GM12878 (cell line): ENCODE measurements at places on chromosomes 3 and 15. TPM values are rescaled to one million over a fixed set of nuclear protein-coding genes. Genes with fewer than 3 reads are reported as not detected.

GRCh38 chr3:65831733-65832425 is 206.8 kb downstream of the MAGI1 start:
- no peak for DNase-seq

- no peak for DNase-seq
Observed at GRCh38 chr3:152192050-152192449, 76.7 kb upstream of the MBNL1 start.

DNA sequence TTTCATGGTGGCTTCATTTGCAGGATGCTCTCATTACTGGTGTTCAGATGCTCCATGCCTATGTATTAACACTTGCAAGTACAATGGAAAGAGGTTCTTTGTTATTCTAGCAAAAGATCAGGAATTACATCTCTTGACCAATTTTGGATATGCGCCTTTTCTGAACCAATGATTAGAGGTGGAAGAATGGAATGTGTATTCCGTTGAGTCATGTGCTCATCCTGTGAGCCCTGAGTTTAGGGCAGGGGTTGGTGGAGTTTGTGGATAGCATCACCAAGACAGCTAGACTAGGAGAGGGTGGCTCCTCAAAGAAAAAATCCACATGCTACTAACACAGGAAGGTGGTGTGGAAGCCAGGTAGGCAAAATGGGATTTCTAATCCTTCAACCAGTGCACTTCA is 80.7 kb upstream of the SLC25A26 start:
- DNase-seq, result no peak

DNA sequence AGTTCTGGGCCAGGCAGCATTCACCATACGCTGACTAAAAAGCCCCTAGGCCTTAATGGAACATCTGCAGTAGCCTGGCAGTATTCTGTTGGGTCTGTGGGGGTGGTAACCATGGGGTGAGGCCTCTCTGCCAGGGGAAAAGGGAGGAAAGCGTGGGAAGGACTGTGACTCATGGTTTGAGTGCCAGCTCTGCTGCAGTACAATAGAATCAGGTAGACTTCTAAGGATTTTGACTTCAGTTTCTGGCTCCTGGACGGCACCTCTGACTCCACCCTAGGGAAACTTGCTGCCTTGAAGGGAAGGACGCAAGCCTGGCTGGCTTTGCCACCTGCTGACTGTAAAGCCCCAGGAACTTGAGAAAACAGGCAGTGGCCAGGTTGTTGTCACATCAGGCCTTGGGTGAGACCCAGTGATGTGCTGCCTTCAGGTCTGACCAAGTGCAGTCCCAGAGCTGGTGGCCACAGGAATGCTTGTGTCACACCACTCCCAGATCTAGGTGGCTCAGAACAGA is 148.6 kb downstream of the SUCNR1 start:
- DNase-seq, result peak; percentile 13

GRCh38 chr3:14467814-14468620 is 65.6 kb downstream of the SLC6A6 start:
- DNase-seq, result no peak

- DNase-seq, result no peak
Observed at GRCh38 chr3:25587094-25587493, 77.6 kb downstream of the TOP2B start.

Gene PTX3
- not detected in 2 replicates for total RNA-seq

DNA sequence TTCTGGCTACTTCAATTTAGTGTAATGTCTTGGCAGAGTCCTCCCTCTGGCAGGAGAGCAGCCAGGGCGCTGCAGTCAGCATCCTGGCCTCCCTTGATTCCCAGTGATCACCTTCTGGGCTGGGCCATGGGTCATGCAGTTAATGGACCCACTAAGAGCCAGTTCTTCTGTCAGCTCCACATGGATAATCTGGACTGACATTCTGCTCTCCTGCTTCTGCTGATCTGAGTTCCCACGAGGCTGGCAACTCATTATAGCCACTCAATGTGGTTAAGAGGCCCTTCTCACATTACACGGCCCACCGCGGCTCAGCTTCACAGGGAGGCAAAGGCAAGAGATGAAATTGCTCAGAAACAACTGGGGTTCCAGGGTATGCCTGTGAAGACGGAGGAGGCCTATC is 94.0 kb downstream of the WDR76 start:
- no peak for DNase-seq

DNA sequence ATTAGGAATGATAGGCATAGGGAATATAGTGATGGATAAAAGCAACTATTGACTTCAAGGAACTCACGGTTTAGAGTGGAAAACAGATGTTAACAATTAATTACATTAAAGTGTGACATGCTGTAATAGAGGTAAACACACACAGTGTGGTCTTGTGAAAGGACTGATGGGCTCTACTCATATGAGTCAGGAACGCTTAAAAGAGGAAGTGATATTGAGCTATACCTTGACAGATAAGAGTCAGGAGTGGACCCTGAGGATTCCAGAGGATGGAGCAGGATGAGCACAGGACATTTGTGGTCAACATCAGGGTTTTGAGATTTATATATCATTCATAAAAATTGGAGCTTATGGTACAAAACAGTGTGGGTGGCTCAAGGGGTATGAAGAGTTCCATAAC is 11.0 kb downstream of the EXOG start:
- peak; percentile 33 for DNase-seq
